ENCODE measurements at places on chromosomes 3 and 15. TPM values are rescaled to one million over a fixed set of nuclear protein-coding genes. Genes with fewer than 3 reads are reported as not detected.

The TBC1D21 gene
- total RNA-seq = not detected

The ITPKA gene
- total RNA-seq = 1.7 TPM

The TSC22D2 gene
- 13.0 TPM for total RNA-seq

The SEMA7A gene
- total RNA-seq = 46.9 TPM

The SAMMSON gene
- not detected for total RNA-seq

The CRYBG3 gene
- 1.7 TPM for total RNA-seq

The MYZAP gene
- 0.40 TPM for total RNA-seq
